Tibial nerve (tissue), 4 donors: ENCODE measurements at places on chromosomes 5 and 9. TPM values are rescaled to one million over a fixed set of nuclear protein-coding genes. Genes with fewer than 3 reads are reported as not detected.

Gene BTNL3
- total RNA-seq = not detected

Gene MLANA
- total RNA-seq = not detected

Gene FOXI1
- total RNA-seq = not detected

Gene PCDHGB4
- total RNA-seq = 10.2 TPM

Gene FAM169A
- total RNA-seq = 9.9 TPM

Gene CACFD1
- 10.8 TPM for total RNA-seq
